ENCODE measurements at places on chromosomes 3 and 15. TPM values are rescaled to one million over a fixed set of nuclear protein-coding genes. Genes with fewer than 3 reads are reported as not detected.

- DNase-seq: no peak
Observed at GRCh38 chr15:74394090-74394846, 26.8 kb upstream of the CYP11A1 start.

Gene AGBL1
- total RNA-seq: not detected

- DNase-seq: no peak
Observed at GRCh38 chr15:56491110-56491722, 26.3 kb upstream of the MNS1 start.

- no peak for DNase-seq
Observed at GRCh38 chr3:136989781-136990524, 32.2 kb downstream of the IL20RB start.

- DNase-seq: no peak
Observed at GRCh38 chr3:59545374-59545773, 495.5 kb upstream of the CFAP20DC start.

DNA sequence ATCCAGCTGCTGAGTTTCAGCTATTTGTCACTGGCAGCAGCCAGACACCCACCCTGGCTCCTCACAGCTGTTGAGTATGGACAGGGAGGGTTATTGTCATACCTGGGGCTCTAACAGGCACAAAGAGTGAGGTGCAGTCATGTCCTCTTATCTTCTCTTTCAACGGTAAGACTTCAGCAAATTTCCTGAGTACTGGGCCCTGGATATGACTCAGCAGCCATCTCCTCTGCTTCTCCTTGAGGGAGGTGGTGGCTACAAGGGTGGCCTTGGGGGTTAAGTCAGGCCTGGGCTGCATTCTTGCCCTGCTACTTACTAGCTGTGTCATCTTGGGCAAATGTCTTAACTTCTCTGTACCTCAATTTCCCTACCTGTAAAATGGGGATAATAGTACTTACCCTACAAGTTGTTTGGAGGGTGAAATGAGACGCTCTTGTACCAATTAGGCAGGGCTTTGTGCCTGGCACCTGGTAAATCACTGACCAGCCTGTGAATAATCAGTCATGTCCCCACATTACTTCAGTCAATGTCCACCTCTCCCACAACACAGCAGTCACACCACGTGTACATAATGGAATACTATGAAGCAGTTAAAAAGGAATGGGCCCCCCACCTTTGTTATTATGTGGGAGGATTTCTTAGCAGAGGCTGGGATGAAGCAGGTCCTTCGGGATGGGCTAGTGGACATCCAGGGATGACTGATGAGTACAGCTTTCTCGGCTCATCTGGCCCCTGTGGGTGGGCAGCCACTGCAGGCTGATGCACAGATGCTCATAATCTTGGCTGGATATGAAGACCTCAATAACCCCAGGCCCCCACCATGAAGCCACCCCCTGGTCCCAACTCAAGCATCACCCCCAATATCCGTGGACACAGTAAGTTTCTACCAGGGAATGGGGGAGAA is 528.8 kb downstream of the SHQ1 start:
- DNase-seq: no peak

GRCh38 chr3:45204136-45204535 is 22.0 kb downstream of the TMEM158 start:
- no peak for DNase-seq

Gene UBA7
- 26.4 TPM for total RNA-seq

All from breast epithelium (tissue), 4 donors.